ENCODE measurements at places on chromosomes 7 and 10.

DNA sequence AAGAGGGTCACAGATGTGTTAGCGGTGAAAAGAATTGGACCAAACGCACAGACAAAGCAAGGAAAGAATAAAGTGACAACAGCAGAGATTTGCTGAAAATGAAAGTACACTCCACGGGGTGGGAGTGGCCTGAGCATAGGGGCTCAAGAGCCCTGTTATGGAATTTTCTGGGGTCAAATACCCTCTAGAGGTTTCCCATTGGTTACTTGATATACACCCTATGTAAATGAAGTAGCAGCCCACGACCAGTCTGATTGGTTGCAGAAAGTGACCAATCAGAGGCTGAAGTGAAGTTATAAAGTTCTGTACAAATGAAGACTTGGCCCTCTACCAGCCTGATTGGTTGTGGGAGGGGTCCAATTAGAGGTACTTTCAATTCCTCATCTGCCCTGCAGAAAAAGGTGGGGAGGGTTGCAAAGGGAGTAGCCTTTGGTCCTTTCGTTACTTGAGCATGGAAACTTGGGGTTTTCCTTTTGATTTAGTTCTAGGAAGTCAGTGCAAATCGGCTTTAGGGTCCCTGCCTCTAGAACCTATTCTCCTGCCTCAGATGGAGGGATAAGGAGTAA is 125.6 kb upstream of the PRPS1L1 start:
- H3K27ac ChIP-seq, result no peak overlapping the region
- H3K4me1 ChIP-seq, result no peaks in the 10 kb centered on the region
- peaks cover 5% of the 10 kb centered on the region for H3K27me3 ChIP-seq

- no peak overlapping the region for H3K4me3 ChIP-seq
- H3K27ac ChIP-seq, result no peak overlapping the region
- H3K4me1 ChIP-seq, result no peaks in the 10 kb centered on the region
- H3K27me3 ChIP-seq, result peaks cover 44% of the 10 kb centered on the region
Observed at GRCh38 chr7:45574416-45574668, 174 bp downstream of the ADCY1 start.

DNA sequence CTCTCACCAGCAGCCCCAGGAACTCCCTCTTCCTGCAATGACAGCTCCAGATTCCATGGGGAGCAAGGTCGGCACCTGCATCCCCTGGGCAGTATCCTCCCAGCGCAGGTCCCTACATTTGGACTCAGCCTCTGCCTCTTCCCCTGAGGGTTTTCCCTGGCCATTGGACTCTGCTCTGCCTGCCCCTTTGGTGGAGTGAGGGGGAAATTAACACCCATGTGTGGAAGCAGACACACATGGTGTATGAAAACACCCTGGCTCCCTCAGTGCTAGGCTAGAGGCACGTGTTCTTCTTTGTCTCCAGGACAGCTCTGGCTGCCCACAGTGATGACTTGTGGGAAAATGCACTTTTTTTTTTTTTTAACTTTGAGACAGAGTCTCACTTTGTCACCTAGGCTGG is 8.4 kb downstream of the PRF1 start:
- peaks cover 59% of the 10 kb centered on the region for H3K4me1 ChIP-seq
- H3K4me3 ChIP-seq, result no peak overlapping the region
- peaks cover 34% of the 10 kb centered on the region for H3K36me3 ChIP-seq

GRCh38 chr10:3542185-3542611 is 242.8 kb downstream of the KLF6 start:
- H3K36me3 ChIP-seq, result no peaks in the 10 kb centered on the region
- no peaks in the 10 kb centered on the region for H3K4me1 ChIP-seq
- H3K4me3 ChIP-seq, result no peak overlapping the region

DNA sequence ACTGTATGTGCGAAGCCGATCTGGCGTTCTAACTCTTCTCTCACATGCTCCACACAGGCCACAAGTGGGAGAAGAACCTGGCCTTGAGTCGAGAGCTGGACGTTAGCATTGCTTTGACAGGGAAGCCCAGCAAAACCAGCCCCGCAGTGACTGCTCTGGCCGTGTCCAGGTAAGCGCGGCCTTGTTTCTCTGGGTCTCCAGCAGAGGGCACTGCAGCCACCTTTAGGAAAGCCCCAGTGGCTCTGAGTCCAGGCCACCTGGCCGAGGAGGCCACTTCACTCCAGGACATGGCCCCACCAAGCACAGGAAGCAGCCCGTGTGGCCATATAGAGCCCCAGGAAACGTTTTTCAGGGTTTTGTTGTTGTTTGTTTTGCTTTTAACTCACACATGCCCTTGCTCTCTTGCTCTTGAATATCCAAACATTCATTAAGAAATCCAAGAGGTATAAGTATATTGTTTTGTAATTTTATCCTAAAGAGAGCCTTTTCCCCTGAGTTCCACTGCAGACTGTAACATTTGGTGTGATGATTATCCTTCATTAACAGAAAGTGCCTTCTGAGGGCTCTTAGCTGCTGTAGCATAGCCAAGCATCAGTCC is 41.8 kb upstream of the LRRC18 start:
- H3K27ac ChIP-seq, result no peak overlapping the region
- H3K27me3 ChIP-seq, result no peaks in the 10 kb centered on the region
- no peak overlapping the region for H3K4me3 ChIP-seq
- peak; percentile 50 for DNase-seq

DNA sequence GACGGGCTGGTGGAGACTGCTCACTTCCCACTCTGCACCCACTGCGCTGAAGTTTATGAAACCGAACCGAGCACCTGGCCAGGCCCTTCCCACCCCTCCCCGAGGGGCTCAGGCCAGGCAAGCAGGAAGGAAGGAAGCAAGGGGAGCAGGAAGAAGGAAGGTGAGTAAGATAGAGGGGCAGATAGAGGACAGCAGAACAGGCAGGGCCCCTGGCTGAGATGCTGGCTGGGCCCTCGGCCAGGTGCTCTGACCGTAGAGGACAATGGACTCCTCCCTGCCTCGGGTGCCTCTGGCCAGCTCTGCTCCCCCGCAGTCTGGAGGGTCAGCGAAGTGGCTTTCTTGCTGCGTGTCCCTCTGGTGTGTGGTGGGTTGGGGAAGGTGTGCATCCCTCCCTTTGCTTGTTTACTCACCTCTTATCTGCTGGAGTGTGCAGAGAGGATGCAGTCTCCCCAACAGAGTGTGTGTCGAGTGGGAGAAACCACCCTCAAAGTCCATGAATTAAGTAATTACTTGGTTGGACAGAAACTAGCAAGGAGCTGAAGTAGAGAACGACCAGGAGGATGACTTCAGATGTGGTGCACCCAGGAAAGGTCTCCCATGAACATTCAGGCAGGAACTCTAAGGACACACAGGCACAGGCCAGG is 82.8 kb upstream of the PPP2R2D start:
- H3K4me3 ChIP-seq, result no peak overlapping the region
- H3K27me3 ChIP-seq, result no peaks in the 10 kb centered on the region
- DNase-seq, result peak; percentile 11
- H3K27ac ChIP-seq, result no peak overlapping the region
- no peaks in the 10 kb centered on the region for H3K4me1 ChIP-seq
- H3K36me3 ChIP-seq, result no peaks in the 10 kb centered on the region

DNA sequence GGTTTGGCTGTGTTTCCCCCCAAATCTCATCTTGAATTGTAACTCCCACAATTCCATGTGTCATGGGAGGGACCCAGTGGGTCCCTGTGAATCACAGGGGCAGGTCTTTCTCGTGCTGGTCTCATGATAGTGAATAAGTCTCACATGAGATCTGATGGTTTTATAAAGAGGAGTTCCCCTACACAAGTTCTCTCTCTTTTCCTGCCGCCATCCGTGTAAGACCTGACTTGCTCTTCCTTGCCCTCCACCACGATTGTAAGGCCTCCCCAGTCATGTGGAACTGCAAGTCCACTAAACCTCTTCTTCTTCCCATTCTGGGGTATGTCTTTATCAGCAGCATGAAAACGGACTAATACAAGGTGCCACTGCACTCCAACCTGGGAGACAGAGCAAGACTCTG is 329.2 kb downstream of the TNS3 start:
- H3K4me1 ChIP-seq, result peaks cover 3% of the 10 kb centered on the region
- no peak overlapping the region for H3K4me3 ChIP-seq
- H3K27me3 ChIP-seq, result peaks cover 19% of the 10 kb centered on the region
- no peak for DNase-seq

GRCh38 chr10:43026039-43026973 is 50.6 kb upstream of the RET start:
- H3K27ac ChIP-seq, result no peak overlapping the region
- no peaks in the 10 kb centered on the region for H3K36me3 ChIP-seq
- peaks cover 5% of the 10 kb centered on the region for H3K27me3 ChIP-seq
- no peak overlapping the region for H3K4me3 ChIP-seq
- H3K4me1 ChIP-seq, result no peaks in the 10 kb centered on the region

DNA sequence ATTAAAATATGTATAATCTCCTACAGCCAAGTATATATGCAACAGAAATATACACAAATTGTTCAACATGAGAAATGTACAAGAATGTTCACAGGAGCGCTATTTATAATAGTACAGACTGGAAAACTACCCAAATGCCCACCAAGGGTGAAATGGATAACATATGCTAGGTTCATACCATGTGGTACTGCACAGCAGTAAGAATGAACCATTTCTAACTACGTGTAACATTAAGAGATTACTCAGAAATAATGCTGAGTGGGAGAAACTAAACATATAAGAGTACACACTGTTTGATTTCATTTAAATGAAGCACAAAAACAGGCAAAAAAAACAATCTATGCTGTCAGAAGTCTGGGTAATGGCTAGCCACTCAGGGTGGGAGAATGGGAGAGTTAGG is 45.8 kb downstream of the RNLS start:
- no peak overlapping the region for H3K27ac ChIP-seq
- DNase-seq, result no peak
- H3K4me3 ChIP-seq, result no peak overlapping the region
- peaks cover 2% of the 10 kb centered on the region for H3K4me1 ChIP-seq

GRCh38 chr7:26437003-26437532 is 145.4 kb downstream of the SNX10 start:
- no peaks in the 10 kb centered on the region for H3K4me1 ChIP-seq
- H3K27me3 ChIP-seq, result peaks cover 22% of the 10 kb centered on the region
- no peak overlapping the region for H3K27ac ChIP-seq
- no peak overlapping the region for H3K4me3 ChIP-seq
- DNase-seq, result no peak

DNA sequence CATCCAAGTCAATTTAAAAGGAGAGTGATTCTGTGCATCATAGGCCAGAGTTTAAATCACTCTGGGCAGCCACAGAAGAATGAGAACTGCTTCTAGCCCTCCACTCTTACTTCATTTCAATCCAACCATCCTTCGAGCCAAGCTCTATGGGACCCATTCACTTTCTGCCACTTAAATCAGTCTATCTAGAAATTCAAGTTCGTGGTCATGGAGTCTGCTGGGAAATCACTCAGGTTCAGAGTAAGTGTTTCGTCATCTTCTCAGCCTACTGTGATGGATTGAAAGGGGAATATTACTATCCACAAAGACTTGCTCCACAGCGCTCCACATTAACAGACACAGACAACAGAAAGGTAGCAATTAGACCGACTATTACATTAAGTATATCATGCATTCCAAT is 4.6 kb downstream of the DCLRE1C start:
- no peaks in the 10 kb centered on the region for H3K27me3 ChIP-seq
- H3K4me3 ChIP-seq, result peak overlapping the region; percentile 20
- peaks cover 37% of the 10 kb centered on the region for H3K4me1 ChIP-seq
- DNase-seq, result no peak
- H3K27ac ChIP-seq, result peak overlapping the region; percentile 13

DNA sequence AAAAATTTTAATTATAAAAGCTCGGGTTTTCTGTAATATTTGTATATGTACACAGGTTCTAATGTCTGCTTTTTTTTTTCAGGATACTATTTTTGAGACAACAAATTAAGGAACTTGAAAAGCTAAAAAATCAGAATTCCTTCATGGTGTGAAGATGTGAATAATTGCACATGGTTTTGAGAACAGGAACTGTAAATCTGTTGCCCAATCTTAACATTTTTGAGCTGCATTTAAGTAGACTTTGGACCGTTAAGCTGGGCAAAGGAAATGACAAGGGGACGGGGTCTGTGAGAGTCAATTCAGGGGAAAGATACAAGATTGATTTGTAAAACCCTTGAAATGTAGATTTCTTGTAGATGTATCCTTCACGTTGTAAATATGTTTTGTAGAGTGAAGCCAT is 57.9 kb upstream of the BAMBI start:
- no peak for DNase-seq
- H3K36me3 ChIP-seq, result peaks cover 19% of the 10 kb centered on the region
- no peaks in the 10 kb centered on the region for H3K27me3 ChIP-seq

GRCh38 chr10:5545011-5545410 is 20.2 kb downstream of the CALML3 start:
- peak; percentile 18 for DNase-seq
- H3K27ac ChIP-seq, result no peak overlapping the region
- peaks cover 3% of the 10 kb centered on the region for H3K27me3 ChIP-seq
- no peak overlapping the region for H3K4me3 ChIP-seq
- peaks cover 2% of the 10 kb centered on the region for H3K4me1 ChIP-seq

GRCh38 chr10:15181576-15182156 is 13.2 kb upstream of the NMT2 start:
- DNase-seq, result no peak
- H3K27me3 ChIP-seq, result peaks cover 3% of the 10 kb centered on the region
- H3K36me3 ChIP-seq, result peaks cover 9% of the 10 kb centered on the region
- H3K4me3 ChIP-seq, result no peak overlapping the region
- no peak overlapping the region for H3K27ac ChIP-seq
